Upper lobe of right lung (tissue), 1 donor: ENCODE measurements at places on chromosomes 2 and 18. TPM values are rescaled to one million over a fixed set of nuclear protein-coding genes. Genes with fewer than 3 reads are reported as not detected.

DNA sequence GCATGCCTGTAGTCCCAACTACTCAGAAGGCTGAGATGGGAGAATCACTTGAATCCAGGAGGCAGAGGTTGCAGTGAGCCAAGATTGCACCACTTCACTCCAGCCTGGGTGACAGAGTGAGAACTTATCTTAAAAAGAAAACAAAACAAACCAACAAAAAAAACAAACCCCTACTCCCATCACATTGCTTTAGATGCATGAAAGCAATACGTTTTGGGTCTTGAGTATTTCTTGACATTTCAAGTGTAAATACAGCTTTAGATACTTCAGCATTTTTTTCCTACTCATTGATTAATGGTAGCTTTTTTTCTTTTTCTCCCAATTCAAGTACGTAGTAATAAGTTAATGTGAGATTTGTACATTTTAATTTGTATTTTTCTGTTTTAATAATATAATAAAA lies 20.3 kb downstream of the RASGRP3 start:
- no peaks in the 10 kb centered on the region for H3K36me3 ChIP-seq
- no peak for DNase-seq
- no peaks in the 10 kb centered on the region for H3K27me3 ChIP-seq

GRCh38 chr2:215979620-215980019 lies 33.7 kb downstream of the MREG start:
- no peaks in the 10 kb centered on the region for H3K27me3 ChIP-seq
- DNase-seq = no peak
- no peaks in the 10 kb centered on the region for H3K36me3 ChIP-seq
- H3K4me1 ChIP-seq = no peaks in the 10 kb centered on the region
- no peak overlapping the region for H3K27ac ChIP-seq
- H3K4me3 ChIP-seq = no peak overlapping the region

The KCNG3 gene
- 1.3 TPM for total RNA-seq

DNA sequence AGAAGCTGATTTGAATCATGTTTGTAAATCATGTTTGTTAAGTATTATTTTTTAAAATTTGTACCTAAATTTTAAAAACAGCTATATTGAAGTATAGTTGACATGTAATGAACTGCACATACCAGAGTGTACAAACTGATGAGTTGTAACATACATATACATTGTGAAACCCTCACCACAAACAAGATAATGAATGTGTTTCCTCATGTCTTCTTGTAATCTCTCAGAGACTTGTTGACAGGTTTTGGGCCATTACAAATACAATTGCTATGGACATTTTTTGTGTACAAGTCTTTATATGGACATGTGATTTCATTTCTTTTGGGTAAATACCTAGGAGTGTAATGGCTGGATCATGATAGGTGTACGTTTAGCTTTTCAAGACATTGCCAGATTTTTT lies 21.5 kb downstream of the WDR43 start:
- no peaks in the 10 kb centered on the region for H3K4me1 ChIP-seq
- H3K36me3 ChIP-seq = peaks cover 75% of the 10 kb centered on the region
- H3K4me3 ChIP-seq = no peak overlapping the region

The LHCGR gene
- total RNA-seq = not detected

- no peaks in the 10 kb centered on the region for H3K27me3 ChIP-seq
- no peaks in the 10 kb centered on the region for H3K36me3 ChIP-seq
- H3K27ac ChIP-seq = no peak overlapping the region
- H3K4me1 ChIP-seq = no peaks in the 10 kb centered on the region
Measured at GRCh38 chr2:76667821-76668271, 854.3 kb downstream of the LRRTM4 start.

The BCL2 gene
- 17.3 TPM for total RNA-seq

DNA sequence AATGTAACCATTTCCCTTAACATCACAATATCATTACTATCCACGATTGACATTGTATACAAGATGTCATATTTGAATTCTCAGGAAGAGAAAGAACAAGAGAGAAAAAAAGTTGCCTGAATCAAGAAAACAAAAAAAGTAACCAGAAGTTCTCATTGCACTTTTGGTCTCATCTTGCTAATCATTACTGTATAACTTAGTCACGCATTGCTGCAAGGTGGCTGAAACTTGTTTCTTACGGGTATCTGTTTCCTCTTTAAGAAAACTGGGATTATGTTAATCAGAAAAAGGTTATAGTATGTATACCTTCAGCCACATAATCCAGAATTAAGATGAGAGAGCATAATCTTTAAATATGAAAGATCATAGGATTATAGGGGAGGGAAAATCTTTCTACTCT lies 639.7 kb upstream of the SYT4 start:
- no peaks in the 10 kb centered on the region for H3K4me1 ChIP-seq
- H3K27me3 ChIP-seq = no peaks in the 10 kb centered on the region
- no peaks in the 10 kb centered on the region for H3K36me3 ChIP-seq

DNA sequence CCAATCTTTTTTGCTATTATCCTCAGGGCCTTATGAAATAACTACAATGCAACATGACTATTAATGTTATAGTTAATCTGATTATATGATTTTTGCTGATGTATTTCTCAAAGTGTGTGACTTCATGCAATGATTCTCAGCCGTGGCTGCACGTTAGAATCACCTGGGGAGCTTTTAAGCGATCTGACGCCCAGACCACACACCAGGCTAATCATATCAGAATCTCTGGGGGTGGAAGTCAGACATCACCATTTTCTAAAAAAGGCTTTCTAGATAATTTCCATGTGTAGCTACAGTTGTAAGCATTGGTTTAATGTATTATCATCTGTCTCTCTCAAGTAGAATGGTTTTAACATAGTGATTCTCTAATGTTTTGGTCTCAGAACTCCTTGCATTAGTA lies 5.5 kb upstream of the QPCT start:
- no peaks in the 10 kb centered on the region for H3K36me3 ChIP-seq
- H3K27me3 ChIP-seq = no peaks in the 10 kb centered on the region
- no peak overlapping the region for H3K27ac ChIP-seq
- no peak for DNase-seq

The FAM161A gene
- total RNA-seq = 1.5 TPM

The IMPA2 gene
- 54.6 TPM for total RNA-seq

GRCh38 chr2:176111846-176112374 lies 4.7 kb upstream of the HOXD10 start:
- H3K36me3 ChIP-seq = no peaks in the 10 kb centered on the region
- no peak for DNase-seq
- peaks cover 98% of the 10 kb centered on the region for H3K27me3 ChIP-seq
- H3K4me1 ChIP-seq = no peaks in the 10 kb centered on the region
- no peak overlapping the region for H3K27ac ChIP-seq

DNA sequence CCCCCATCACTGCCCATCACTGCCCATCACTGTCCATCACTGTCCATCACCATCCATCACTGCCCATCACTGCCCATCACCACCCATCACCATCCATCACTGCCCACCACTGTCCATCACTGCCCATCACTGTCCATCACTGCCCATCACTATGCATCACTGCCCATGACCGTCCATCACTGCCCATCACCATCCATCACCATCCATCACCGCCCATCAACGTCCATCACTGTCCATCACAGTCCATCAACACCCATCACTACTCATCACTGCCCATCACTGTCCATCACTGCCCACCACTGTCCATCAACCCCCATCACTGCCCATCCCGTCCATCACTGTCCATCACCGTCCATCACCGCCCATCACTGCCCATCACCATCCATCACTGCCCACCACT lies 57.8 kb upstream of the OTOS start:
- no peak overlapping the region for H3K4me3 ChIP-seq
- no peaks in the 10 kb centered on the region for H3K4me1 ChIP-seq
- H3K27ac ChIP-seq = no peak overlapping the region
- no peak for DNase-seq
- no peaks in the 10 kb centered on the region for H3K27me3 ChIP-seq
- no peaks in the 10 kb centered on the region for H3K36me3 ChIP-seq

DNA sequence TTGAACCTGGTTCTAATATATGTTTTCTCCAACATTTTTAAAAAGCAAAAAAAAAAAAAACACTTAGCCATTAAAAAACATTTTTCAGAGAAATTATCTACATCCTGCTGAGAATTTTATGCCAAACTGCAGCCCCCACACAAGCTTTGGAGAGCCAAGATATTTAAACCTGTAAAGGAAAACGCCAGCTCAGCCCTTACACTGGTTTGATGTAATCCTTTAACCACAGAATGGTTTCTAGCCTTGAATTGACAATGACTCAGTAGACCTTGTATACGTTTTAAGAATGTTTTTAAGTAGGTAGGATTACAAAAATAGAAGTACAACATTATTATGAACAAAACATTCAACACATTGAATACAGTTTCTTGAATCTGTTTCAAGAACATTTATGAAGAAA lies 113.6 kb downstream of the BABAM2 start:
- H3K36me3 ChIP-seq = no peaks in the 10 kb centered on the region
- H3K27ac ChIP-seq = no peak overlapping the region
- H3K27me3 ChIP-seq = no peaks in the 10 kb centered on the region
- no peaks in the 10 kb centered on the region for H3K4me1 ChIP-seq

The FBLN7 gene
- total RNA-seq = 5.4 TPM

- DNase-seq = no peak
- H3K4me1 ChIP-seq = peaks cover 25% of the 10 kb centered on the region
- no peak overlapping the region for H3K27ac ChIP-seq
- no peak overlapping the region for H3K4me3 ChIP-seq
- H3K36me3 ChIP-seq = no peaks in the 10 kb centered on the region
Measured at GRCh38 chr2:28365158-28365557, 27.5 kb upstream of the FOSL2 start.

The ALPP gene
- 9.5 TPM for total RNA-seq

GRCh38 chr2:212549941-212550340 lies 11.3 kb upstream of the ERBB4 start:
- no peak overlapping the region for H3K4me3 ChIP-seq
- H3K36me3 ChIP-seq = no peaks in the 10 kb centered on the region
- H3K27me3 ChIP-seq = no peaks in the 10 kb centered on the region

- no peak overlapping the region for H3K4me3 ChIP-seq
- DNase-seq = no peak
- H3K27ac ChIP-seq = no peak overlapping the region
- peaks cover 9% of the 10 kb centered on the region for H3K4me1 ChIP-seq
- peaks cover 4% of the 10 kb centered on the region for H3K27me3 ChIP-seq
- no peaks in the 10 kb centered on the region for H3K36me3 ChIP-seq
Measured at GRCh38 chr2:237268004-237268708, 145.8 kb downstream of the COL6A3 start.

- H3K27ac ChIP-seq = peak overlapping the region; percentile 9
- no peaks in the 10 kb centered on the region for H3K27me3 ChIP-seq
- H3K36me3 ChIP-seq = no peaks in the 10 kb centered on the region
- peaks cover 3% of the 10 kb centered on the region for H3K4me1 ChIP-seq
- H3K4me3 ChIP-seq = no peak overlapping the region
- DNase-seq = no peak
Measured at GRCh38 chr2:144605231-144605840, 85.4 kb upstream of the ZEB2 start.

The ERFE gene
- total RNA-seq = not detected

The FRZB gene
- 14.0 TPM for total RNA-seq

GRCh38 chr2:143420313-143420712 lies 291.1 kb downstream of the ARHGAP15 start:
- H3K4me1 ChIP-seq = no peaks in the 10 kb centered on the region
- no peak overlapping the region for H3K4me3 ChIP-seq
- H3K27me3 ChIP-seq = no peaks in the 10 kb centered on the region
- H3K36me3 ChIP-seq = no peaks in the 10 kb centered on the region
- H3K27ac ChIP-seq = no peak overlapping the region

GRCh38 chr2:29393676-29394075 lies 278.5 kb downstream of the CLIP4 start:
- H3K36me3 ChIP-seq = no peaks in the 10 kb centered on the region
- no peak for DNase-seq
- no peaks in the 10 kb centered on the region for H3K27me3 ChIP-seq
- no peak overlapping the region for H3K4me3 ChIP-seq
- no peaks in the 10 kb centered on the region for H3K4me1 ChIP-seq

The SP140L gene
- total RNA-seq = 27.2 TPM

DNA sequence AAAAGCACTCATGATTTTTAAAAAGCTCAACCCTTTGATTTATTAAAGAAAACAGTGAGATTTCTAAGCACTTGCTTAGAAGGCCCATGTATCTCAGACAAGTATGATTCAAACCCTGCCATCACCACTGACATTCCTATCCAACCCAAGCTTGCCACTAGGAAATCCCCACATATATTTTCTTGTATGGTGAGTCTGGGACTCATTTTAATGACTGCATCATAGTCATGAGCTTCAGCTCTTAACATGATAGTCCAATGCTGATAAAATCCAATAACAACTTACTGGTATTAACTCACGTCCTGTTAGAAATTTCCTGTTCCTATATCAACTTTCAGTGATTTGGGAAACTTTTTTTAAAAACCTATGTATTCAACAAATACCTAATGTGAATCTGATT lies 39.4 kb upstream of the NCKAP5 start:
- no peak overlapping the region for H3K27ac ChIP-seq
- H3K27me3 ChIP-seq = no peaks in the 10 kb centered on the region
- no peak overlapping the region for H3K4me3 ChIP-seq
- H3K4me1 ChIP-seq = no peaks in the 10 kb centered on the region

- no peak overlapping the region for H3K27ac ChIP-seq
- no peaks in the 10 kb centered on the region for H3K27me3 ChIP-seq
- no peaks in the 10 kb centered on the region for H3K36me3 ChIP-seq
- no peak for DNase-seq
Measured at GRCh38 chr2:220510668-220511067, 883.2 kb downstream of the SLC4A3 start.

The MYO1B gene
- 231 TPM for total RNA-seq

DNA sequence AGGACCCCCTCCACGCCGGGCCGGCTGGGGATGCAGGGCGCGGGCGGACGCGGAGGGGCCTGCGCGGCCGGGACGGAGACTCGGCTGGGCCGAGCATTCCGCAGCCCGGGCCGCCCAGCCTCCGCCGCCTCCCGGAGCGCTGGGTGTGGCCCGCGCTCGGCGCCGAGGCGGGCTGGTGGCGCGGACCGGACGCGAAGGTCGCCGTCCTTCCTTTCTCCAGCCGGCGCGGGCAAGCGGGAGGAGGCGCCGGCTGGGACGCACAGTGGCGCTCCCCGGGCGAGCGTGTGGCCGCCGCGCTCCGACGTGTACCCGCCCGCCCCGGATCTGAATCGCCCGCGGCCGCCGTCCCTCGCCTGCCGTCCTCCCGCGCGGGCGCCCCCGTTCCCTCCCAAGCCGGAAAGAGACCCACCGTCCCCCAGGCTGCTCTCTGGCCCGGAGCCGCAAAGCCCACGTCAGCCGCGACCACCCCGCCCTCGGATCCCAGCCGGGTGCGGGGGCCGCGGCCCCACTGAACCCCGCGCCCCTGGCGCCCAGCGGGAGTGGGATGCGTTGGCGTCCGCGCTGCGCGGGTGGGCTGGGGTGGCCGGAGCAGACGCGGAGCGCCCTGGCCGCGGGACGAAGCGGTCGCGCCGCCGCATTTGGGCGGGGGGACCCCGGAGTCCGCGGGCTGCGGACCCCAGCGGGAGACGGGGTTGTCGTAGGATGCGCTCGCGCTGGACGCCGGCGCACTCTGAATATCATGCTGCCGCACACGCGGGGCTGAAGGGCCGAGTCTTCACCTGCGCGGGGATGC lies 634 bp downstream of the SPATS2L start:
- peak overlapping the region; percentile 87 for H3K27ac ChIP-seq
- H3K4me3 ChIP-seq = peak overlapping the region; percentile 85
- H3K36me3 ChIP-seq = no peaks in the 10 kb centered on the region
- H3K4me1 ChIP-seq = peaks cover 36% of the 10 kb centered on the region
- no peaks in the 10 kb centered on the region for H3K27me3 ChIP-seq
